ENCODE measurements at places on chromosomes 11 and 22.

GRCh38 chr11:75525433-75526191 lies at the start of gene GDPD5:
Gene GDPD5, minus strand, starts transcription at chr11:75525941. Its CDS starts 48,206 bp downstream, at chr11:75477735.
- DNase-seq, result peak; percentile 93

GRCh38 chr11:749731-750130 lies 2.5 kb downstream of the TALDO1 start:
- DNase-seq, result no peak

DNA sequence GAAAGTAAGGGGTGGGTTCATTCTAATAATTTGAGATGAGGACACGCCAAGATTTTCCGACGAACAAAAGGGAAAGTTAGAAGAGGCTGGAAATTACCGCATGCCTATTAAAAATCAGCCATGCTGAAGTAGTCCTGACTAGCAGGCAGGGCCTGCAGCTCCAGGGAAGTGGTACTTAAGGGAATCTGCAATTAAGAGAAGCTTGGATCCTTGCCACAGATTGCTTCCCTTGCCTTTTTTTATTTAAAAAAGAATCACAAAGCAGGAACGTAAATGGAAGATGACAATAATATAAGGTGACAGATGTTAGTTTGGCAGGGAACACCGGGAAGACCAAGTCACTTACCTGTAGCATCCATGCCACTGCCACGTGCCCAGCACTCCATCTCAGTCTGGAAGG lies 359.3 kb downstream of the CADM1 start:
- no peak for DNase-seq

GRCh38 chr11:37695283-37695682 lies 1097.2 kb upstream of the RAG2 start:
- no peak for DNase-seq

DNA sequence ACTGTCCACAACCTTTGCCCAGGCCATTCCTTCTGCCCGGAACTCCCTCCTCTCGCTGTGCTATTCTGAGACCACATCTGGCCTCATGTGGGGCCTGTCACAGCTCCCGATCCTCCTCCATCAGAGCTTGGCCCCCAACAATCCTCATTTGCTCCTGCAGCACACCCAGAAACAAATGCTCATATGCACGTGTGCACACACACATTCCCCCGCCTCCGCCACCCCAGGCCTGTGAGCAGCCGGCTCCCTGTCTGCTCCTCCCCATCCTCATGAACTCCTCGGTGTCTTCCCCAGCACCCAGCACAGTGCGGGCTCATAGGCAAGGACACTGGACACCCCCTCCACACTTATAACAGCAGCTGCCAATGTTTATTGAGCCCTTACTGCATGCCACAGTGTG lies 29.7 kb upstream of the PICK1 start:
- no peak for DNase-seq

All from GM18507 (cell line).